ENCODE measurements at places on chromosomes 1 and 21. TPM values are rescaled to one million over a fixed set of nuclear protein-coding genes. Genes with fewer than 3 reads are reported as not detected.

The NEK2 gene
- total RNA-seq: 10.3 TPM

The RGS8 gene
- total RNA-seq: 75.3 TPM

The FMOD gene
- total RNA-seq: 1.6 TPM

DNA sequence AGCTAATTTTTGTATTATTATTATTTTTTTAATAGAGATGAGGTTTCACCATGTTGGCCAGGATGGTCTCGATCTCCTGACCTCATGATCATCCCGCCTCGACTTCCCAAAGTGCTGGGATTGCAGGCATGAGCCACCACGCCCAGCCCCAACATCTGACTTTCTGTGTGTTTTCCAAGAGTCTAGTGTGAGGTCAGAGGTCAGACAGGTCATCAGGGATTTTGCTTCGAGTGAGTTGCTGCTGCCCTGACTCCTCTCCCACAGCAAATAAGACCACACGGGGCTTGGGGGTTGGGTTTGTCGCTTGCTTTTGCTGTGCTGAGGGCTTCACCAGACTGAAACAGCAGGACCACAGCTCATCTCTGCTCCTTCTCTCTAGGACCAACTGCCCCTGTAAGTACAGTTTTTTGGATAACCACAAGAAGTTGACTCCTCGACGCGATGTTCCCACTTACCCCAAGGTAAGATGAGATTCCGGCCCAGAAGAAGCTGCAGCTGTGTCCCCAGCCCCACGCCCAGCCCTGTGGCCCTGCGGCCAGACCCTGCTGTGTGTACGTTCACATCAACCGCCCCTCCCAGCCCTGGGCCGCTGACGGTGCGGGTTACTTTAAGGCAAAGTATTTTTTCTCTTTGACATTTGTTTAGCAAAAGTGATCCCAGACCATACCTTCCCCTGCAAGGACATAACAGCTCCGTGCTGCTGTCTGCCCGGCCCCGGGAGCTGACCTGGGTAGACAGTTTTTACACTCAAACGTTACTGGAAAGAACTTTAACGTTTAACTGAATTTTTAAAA lies 97.5 kb downstream of the PDE9A start:
- no peak for DNase-seq

GRCh38 chr1:61519631-61520030 lies 205.3 kb downstream of the TM2D1 start:
- DNase-seq: no peak

GRCh38 chr1:157798211-157798610 lies 21.3 kb upstream of the FCRL2 start:
- DNase-seq: no peak

GRCh38 chr1:38105267-38105666 lies 58.7 kb upstream of the POU3F1 start:
- DNase-seq: no peak

DNA sequence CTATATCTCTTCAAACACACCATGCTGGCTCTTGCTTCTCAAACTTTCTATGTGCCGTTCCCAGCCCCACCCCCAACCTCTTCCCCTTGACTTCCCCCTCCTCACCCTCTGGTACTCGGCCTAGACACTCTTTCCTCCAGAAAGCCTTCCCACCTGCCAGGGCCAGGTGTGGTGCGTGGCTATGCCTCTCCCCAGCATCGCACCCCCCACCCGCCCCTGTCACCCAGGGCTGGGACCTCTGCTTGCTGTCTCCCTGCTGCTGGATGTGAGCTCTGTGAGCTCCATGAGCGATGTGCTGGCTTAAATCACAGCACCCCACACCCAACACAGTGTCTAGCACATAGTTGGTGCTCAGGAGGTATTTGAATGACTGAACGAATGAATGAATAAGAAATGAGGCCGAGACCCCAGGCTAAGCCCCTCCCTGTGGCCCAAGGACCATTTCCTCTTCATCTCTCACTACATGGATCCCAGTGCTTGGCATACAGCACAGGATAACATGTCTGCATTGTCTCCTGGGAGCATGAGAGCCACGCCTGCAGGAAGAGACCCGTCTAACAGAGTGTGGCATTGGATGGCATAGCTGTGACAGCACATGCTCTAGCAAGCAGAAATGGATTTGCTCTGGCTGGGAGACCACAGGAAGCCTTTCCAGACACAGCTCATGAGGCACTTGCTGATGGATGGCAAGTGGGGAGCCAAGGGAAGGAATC lies 19.7 kb downstream of the TNNT2 start:
- DNase-seq: no peak

DNA sequence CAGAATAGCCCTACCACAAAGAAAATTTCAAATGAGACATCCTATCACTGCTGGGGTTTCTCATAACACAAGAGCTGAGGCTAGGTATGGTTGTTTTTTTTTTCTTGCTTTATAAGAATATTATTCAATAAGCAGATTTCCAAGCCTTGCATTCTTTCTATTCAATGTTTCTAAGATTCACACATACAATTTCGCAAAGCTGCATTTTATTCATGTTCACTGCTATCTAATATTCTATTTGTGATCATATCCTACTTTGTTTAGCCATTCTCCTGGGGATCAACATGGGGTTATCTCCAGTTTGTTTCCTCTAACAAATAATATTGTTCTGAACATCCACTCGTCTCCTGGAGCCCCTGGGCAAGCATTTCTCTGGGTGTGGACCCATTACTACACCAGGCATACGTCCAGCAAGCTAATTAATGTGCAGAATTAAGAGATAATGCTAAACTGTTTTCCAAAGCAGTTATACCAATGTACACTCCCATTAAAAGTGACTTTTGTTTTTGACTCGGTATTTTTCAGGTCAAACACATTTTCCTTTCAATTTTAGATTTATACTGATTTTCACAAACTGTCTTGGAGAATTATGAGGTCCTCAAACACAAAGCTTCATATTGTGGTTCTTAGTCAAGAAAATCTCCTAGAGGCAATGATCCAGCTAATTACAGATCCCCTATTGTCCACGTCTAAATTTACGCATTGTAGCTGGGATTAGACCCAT lies 15.7 kb upstream of the HLCS start:
- no peak for DNase-seq
